ENCODE measurements at places on chromosomes 3 and 15. TPM values are rescaled to one million over a fixed set of nuclear protein-coding genes. Genes with fewer than 3 reads are reported as not detected.

C3orf22 gene
- total RNA-seq, result not detected

CPLX3 gene
- 2.3 TPM for total RNA-seq

CKMT1B gene
- not detected for total RNA-seq

GABRR3 gene
- total RNA-seq, result not detected

DNASE1L3 gene
- 4.1 TPM for total RNA-seq

PRSS50 gene
- 0.52 TPM for total RNA-seq

KPNA1 gene
- 72.1 TPM for total RNA-seq

MUC20 gene
- 5.7 TPM for total RNA-seq

ZIC4 gene
- not detected for total RNA-seq

TLR9 gene
- 0.43 TPM for total RNA-seq

NPAP1 gene
- not detected for total RNA-seq

SLC24A5 gene
- total RNA-seq, result not detected

CCR8 gene
- total RNA-seq, result not detected

STRC gene
- 0.07 TPM for total RNA-seq

ACSBG1 gene
- 0.07 TPM for total RNA-seq

POLQ gene
- total RNA-seq, result 0.44 TPM

GP9 gene
- total RNA-seq, result not detected

GLDN gene
- total RNA-seq, result 7.2 TPM

CCDC13 gene
- 0.51 TPM for total RNA-seq

PLA2G4E gene
- not detected for total RNA-seq

CCNB2 gene
- 0.27 TPM for total RNA-seq
